ENCODE measurements at places on chromosomes 4 and X.

DNA sequence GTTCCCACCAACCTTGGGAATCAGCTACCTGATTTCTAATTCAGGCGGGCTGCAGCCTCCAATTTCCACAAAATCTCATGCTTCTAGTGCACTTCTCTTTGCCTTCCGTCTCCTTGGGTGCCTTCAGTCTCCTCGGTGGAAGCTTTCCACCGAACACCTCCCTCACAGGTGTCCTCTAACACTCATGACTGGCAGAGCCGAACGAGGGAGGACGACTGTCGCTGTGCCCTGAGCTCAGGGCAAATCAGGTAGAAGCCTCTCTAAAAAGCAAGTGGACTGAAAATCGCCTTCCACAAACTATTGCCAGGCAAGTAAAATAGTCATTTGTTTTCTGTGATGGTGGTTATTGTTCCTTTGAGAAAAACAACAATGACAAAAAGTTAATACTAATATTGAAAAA is 176.1 kb upstream of the PPARGC1A start:
- DNase-seq: no peak

DNA sequence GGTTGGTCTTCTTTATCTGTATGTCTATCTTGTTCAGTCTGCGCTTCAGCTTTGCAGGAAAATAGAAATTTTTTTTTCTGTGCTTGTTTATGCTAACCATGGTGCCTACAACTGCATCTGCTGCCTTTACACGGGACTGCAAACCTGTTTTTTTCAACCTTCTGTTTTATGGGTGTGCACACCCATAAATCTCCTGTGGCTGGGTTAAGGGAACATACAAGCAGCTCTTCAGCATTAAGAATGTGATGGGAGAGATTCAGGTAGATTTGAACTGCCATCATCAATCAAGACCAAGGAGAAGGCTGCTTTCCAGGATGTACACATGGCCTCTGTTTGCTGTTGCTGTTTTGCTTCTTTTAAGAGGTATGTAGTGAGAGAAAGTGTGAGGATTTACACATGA is 502.9 kb downstream of the ANKRD50 start:
- DNase-seq: no peak

- no peak for DNase-seq
These were observed 78.7 kb downstream of the ALG13 start for GRCh38 chrX:111759686-111760085.

GRCh38 chr4:86493460-86493859 is 100.7 kb upstream of the PTPN13 start:
- no peak for DNase-seq

DNA sequence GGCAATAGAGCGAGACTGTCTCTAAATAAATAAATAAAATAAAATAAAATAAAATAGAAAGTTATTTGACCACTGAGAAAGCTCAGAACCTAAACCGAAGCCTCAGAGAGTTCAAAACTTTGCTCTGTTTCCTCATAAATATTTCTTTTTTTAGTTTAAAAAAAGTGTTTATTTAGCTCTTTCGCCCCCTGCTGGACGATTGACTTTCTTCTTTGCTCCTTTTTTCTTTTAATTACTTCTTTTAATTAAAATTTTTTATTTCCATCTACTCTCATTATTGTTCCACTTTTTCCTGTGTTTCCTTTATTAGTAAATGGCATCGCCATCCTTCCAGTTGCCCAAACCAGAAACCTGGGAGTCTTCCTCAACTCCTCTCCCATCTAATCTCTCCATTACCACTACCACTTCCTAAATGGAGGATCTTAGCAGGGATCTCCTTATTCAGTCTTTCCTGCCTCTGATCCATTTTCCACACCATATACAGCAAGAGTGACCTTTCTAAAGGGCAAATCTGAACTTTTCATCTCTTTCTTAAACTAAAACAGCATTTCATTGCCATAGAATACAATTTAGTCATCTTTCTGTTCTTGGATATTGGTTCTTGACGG is 728 bp upstream of the IL13RA2 start:
- DNase-seq: no peak

DNA sequence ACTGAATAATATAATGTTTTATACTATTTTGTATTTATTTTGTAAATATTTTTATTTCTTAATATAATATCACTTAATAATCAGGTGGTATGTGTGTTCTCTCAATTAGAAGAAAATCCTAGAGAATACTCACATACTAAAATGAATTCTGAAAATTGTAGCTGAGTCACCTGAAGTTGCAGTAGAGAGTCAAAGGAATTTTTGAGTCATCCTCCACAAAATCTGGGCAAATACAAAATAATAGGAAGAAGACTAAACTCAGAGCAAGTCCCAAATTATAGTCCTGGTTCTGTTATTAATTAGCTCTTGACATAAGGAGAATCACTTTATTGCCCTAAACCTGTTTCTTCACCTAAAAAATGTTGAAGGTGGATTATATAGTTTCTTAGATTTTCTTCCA is 57.8 kb downstream of the SPATA4 start:
- no peak for DNase-seq

DNA sequence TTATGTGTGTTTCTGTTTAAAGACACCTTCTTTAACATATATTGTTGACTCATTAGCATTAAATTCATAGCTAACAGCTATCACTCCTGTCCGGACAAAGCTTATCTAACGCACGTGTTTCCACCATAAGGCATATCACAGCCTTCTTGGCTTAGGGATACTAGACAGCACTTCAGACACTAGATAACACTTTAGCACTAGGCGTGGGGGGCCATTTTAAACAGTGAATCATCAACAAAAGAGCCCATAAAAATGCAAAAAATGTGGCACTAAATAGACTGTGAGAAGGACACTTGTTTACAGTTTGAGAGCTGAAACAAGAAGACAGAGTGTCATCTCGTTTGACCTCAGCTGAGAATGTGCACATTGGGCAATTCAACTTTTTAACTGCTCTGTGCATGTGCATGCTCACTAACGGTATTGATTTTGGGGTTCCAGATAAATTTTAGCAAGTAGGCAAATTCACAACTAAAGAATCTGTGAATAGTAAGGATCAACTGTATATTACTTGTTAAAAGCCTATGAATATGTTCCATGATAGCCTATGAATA is 58.9 kb upstream of the RAI2 start:
- no peak for DNase-seq

- no peak for DNase-seq
These were observed 309.2 kb upstream of the EMCN start for GRCh38 chr4:100826808-100827548.

DNA sequence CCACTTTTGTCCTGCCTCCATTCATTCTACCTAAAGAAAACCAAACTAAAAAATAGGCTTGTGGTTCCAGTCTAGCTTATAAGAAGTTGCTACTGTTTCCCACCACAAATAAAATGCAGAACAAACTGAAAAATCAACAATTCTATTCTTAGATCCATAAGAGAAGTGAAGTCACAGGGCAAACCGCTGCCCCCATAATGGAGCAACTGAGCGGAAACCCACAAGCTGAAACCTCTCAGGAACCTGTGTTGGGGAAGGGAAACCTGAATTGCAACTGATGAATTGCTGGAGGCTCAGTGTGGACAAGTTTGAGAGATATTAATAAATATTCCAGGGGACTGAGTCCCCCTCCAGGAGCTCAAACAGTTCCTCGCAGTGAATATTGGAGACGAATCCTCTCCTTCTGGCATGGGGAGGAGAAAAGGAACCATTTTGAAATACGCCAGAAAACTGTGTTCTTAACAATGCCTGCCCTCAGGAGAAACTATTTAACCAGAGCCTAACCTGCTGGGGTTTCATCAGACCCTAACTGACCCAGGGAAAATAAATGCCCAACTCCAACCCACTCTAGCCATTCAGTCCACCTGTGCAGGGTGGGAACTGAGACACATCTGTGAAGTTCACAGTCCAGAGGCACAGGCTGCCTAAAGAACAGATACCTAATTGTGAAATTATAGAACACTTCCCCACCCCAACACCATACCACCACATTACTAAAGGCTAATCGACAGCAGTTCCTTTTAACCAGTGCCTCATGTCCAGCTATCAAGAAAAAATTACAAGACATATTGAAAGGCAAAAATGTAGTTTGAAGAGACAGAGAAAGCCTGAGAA is 22.8 kb upstream of the SH3RF1 start:
- DNase-seq: no peak

DNA sequence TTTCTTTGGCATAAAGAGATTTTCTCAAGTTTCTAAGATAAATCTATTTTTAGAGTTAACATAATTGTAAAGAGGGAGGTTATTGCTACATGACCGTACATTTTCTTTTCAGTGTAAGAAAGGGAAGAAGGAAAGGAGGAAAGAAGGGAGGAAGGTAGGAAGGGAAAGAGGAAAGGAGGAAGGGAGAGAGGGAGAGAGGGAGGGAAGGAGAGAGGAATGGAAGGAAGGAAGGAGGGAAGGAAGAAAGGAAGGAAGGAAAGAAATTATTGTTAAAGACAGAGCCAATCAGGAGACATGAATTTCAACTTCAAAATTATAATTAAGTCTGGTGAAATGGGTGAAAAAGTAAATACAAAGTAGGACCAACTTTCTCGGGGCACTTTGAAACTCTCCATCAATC is 197.6 kb downstream of the SNCA start:
- DNase-seq: no peak

DNA sequence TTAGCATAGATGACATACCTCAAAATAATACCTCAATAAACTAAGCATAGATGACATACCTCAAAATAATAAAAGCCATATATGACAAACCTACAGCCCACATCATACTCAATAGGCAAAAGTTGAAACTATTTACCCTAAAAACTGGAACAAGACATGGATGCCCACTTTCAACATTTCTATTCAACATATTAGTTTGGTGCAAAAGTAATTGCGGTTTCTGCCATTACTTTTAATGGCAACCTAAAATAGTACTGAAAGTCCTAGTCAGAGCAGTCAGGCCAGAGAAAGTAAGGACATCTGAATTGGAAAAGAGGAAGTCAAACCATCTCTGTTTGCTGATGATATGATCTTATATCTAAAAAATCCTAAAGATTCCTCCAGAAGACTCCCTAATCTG is 250.4 kb downstream of the RAB28 start:
- DNase-seq: no peak

DNA sequence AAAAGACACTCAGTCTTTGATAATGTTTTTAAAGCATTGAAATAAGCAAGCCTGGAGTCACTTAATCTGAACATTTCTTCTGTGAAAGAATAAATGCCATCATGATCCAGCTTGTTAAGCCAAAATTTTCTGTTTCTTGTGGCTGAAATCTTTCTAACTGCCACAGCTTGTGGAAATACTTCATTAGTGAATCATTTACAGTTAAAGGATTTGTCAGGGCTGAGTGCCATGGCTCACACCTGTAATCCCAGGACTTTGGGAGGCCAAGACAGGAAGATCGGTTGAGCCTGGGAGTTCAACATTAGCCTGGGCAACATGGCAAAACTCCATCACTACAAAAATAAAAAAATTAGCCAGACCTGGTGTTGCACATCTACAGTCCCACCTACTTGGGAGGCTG is 93.3 kb upstream of the PDE5A start:
- DNase-seq: no peak

DNA sequence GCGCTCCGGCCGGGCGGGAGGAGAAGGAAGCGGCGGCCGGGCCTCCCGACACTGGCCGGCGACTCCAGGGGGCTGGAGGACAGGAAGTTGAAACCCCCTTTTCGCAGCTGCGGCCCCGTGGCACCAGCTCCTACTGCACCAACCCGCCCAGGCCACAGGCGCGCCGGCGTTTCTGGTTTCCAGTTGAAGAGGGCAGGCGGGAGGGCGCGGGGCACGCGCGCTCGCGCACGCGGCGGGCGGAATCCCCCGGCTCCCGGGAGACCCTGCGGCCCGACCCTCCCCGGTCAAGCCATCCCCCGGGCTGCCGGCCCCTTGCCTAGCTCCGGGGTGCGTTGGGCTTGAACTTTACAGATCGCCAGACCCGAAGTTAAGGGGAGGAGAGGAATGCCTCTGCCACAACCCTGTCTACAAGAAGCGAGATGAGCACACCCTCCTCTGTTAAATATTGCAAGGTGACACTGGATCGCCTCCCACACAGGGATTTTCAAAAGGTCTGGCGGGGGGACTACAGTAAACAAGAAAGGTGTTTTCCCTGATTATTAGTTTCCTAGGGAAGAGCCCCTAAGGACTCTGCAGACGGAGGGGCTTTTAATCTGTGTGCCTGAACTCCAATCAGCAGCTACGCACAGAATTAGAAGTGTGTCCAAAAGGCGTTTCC is 1.4 kb downstream of the ELOVL6 start:
- peak; percentile 14 for DNase-seq

DNA sequence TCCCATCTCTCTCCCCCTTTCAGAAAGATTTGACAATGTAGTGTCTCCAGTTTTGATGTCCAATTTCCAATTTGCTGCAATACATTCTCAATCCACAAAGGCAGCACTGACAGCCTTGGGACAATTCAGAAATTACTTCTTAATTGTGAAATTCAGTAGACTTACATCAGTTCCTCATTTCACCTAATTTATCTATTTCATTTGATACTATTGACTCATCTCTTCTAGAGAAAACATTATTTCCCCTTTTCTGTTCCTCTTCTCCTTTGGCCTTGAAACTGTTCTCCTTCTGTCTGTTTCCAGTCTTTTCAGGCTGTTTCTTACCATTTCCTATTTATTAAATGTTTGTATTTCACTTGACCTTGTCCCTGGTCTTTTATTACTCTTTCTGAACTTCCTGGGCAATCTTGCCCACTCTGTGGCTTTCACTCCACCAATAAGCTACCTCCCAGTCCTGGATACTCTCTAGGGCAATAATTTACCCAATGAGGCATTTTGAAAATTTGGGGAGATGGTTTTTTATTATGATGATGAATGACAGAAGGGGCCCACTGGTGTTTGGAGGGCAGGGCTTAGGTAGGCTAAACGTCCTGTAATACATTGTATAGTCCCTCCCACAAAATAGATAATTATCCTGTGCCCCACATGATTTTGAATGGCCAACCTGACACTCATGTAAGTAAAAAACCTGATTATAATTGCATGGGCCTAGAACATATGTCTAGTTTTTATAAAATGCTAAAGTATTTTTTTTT is 498.0 kb upstream of the BOD1L1 start:
- no peak for DNase-seq

GRCh38 chrX:25343060-25343459 is 327.3 kb upstream of the ARX start:
- no peak for DNase-seq

GRCh38 chr4:966266-967112 is 6.9 kb downstream of the DGKQ start:
- no peak for DNase-seq

- DNase-seq: no peak
These were observed 29.8 kb downstream of the SLC9A6 start for GRCh38 chrX:136015016-136015415.

GRCh38 chr4:77147079-77147782 is 9.8 kb upstream of the CCNG2 start:
- DNase-seq: no peak
